Caco-2 (cell line): ENCODE measurements at places on chromosomes 1 and 21.

DNA sequence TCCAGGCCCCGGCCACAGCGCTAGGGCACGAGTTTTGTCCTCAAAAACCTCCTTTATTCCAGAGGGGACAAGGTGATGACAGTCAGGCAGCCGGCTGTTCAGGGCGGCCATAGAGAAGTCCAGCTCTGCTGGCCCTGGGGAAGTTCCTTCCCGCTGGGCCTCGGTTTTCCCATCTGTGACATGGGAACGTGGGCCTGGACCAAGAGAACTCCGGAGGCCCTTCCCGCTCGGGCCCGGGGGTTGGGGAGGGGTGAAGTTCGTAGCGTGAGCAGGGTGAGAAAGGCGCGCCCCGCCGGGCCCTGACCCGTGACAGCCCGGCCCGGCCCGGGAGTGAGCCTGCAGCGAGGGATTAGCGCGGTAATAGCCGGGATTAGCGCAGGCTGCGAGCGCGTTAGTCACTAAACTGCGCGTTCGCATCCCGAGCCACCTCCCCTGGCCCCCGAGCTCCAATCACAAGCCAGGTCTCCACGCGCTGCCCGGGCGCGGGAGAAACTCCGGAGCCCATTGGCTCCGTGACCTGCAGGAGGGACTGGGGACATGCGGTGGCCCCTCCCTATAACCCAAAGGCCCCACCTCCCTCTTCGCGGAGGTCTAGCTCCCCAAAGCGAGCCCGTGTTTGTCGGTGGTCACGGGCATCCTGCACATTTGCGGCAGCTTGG lies 29.8 kb upstream of the PADI2 start:
- no peak for DNase-seq

DNA sequence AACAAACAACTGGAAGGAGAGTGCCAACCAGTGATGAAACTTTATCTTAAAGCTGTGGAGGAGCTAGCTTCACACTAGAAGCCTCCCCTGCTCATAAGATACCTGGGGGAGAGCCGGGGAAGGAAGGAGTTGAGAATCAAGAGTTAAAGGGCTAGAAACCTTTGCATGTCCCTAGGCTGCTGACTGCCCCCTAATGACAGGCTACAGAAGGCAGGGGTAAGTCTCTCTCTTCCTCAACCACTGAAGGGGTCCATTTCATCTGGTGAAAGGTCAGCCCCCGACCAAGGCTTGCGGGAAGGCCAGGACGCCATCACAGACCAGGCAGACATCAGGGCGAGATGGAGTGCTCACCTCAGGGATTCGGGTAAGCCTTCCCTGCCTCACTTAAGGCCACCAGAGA lies 65.6 kb upstream of the GRHL3 start:
- DNase-seq: no peak

- no peak for DNase-seq
Observed at GRCh38 chr1:33176362-33176850, 5.4 kb downstream of the TRIM62 start.

DNA sequence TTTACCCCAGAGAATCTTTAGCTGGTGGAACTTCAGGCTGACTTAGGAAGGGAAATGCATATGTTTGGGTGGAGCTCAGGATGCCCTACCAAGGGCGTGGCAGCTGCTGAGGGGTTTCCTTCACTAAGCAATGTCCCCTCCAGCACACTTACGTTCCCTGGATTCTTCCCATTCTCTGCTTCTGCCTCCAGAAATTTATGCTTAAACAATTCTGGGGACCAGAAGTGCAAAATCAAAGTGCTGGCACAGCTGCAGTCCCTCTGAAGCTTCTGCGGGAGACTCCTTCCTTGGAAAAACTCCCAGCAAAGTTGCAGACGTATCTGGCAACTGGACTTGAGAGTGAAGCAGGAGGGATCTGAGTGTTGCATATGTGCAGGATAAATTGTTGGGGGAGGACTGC lies 402.8 kb downstream of the PCP4 start:
- DNase-seq: no peak

DNA sequence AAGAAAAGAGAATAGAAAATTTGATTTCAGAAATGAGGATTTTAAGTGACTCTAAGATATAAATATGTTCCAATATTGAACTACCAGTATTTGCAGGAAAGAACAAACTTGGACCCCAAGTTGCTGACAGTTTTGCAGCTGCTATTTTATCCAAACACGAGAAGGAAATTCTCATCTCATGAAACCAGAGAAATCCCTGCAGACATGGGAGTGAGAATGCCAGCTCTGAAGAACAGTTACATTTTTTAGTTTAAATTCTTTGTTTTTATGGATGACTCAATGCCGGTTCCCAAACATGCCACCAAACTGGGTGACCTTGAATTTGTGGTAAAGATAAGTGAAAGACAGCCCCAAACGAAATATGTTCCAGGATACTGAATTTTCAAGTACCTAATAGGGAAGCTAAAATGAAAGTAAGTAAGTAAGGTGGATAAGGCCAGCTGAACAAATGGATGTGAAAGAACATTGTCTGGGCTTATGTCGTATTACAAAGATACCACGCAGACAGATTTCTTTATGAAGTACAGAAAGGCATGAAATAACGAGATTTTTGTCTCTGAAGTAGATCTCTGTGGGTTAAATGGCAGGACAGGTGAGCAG lies 19.9 kb downstream of the TLR5 start:
- no peak for DNase-seq

DNA sequence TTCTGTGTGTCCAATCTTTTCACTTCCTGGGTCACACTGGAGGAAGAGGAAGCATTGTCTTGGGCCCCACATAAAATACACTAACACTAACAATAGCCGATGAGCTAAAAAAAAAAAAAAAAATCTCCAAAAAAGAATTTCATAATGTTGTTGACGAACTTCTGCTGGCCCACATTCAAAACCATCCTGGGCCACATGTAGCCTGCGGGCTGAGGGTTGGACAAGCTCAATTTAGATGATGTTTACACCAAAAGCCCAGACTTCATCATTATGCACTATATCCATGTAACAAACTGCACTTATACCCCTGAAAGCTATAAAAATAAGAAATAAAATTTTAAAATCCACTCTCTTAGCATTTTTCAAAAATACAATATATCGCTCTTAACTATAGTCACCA lies 187.8 kb upstream of the PTBP2 start:
- no peak for DNase-seq

DNA sequence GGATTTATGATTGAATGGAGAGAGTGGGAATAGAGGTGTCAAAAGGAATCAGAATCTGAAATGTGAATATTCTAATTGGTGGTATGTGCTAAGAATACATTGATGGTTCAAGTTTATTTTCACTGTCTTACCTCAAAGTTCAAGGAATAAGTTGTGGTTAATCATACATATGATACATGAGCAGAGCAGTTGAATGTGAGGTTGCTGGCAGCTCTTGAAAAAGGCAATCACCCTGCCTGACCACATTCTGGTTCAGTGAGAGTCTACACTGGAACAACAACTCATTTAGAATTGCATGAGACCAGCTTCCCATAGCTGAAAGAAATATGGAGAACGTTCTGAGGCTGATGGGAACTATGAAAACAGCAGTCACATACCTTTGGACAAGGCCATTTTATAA lies 68.3 kb upstream of the ARHGAP29 start:
- DNase-seq: no peak

DNA sequence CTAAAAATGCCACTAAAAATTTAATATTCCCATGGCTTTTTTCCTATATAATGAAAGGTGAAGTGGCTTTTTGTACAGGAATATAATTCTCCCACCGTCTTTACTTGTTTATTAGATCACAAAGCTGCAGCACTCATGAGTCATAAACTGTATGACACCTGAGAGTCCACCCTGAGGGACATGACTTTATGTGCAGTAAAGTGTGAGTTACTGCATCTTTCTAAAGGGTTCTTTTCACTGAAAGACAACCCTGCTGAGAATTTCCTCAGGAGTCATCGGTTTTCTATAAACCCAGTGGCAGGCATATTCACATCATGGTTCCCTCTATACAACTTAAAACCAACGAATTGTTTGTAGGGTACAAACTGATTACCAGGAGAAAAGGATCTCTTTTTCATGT lies 77.4 kb downstream of the APP start:
- no peak for DNase-seq

- DNase-seq: no peak
Observed at GRCh38 chr1:155645648-155646047, 35.6 kb downstream of the MSTO1 start.

GRCh38 chr1:88043834-88044233 lies 640.2 kb upstream of the PKN2 start:
- no peak for DNase-seq

- DNase-seq: no peak
Observed at GRCh38 chr1:28508435-28508754, 2.6 kb downstream of the RCC1 start.

DNA sequence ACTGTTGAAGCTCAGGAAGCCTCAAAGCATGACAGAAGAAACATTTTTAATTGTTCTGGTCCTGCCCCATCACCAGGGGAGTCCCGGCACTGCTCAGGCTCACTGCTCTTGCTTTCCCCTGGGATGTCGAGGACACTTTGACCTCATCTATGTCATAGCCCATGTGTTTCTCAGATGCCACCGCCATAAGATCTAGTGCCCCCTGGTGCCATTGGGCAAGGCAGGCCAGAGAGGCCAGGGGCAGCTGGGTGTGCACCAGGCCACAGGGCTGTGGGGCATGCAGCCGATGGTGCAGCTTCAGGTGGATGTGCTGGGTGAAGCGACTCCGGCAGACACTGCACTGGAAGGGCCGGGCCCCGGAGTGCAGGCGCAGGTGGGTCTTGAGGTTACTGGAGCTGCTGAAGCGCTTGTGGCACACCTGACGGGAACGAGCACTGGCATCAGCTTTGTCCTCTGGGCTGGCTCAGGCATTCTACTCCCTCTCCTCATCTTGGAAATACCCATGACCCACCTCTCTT lies 7.7 kb upstream of the CRYBG2 start:
- DNase-seq: no peak

GRCh38 chr1:245232931-245233330 lies 78.1 kb downstream of the KIF26B start:
- no peak for DNase-seq

GRCh38 chr1:228810878-228811711 lies 75.8 kb downstream of the RHOU start:
- no peak for DNase-seq

DNA sequence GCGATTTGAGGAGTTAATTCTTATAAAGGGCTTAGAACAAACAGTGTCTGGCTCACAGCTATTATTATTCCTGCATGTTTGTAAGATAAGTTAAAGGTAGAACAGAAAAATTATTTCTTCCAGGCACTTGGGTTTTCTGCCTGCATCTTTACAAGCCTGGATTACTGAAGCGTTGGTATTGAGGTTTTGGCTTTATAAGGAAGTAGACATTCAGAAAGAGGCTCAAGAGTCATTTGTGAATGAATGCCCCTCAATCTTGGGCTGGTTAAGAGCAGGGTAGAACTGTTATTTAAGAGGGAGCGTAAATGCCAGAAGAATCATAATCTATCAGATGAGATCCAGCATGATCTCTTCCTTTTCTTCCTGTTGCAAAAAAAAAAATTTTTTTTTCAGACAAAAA lies 77.3 kb upstream of the ARID1A start:
- DNase-seq: no peak
